ENCODE measurements at places on chromosomes 5 and 9. TPM values are rescaled to one million over a fixed set of nuclear protein-coding genes. Genes with fewer than 3 reads are reported as not detected.

The OBP2B gene
- total RNA-seq, result not detected

GRCh38 chr9:130532426-130533080, 46.8 kb upstream of the FUBP3 start:
- no peak for DNase-seq

DNA sequence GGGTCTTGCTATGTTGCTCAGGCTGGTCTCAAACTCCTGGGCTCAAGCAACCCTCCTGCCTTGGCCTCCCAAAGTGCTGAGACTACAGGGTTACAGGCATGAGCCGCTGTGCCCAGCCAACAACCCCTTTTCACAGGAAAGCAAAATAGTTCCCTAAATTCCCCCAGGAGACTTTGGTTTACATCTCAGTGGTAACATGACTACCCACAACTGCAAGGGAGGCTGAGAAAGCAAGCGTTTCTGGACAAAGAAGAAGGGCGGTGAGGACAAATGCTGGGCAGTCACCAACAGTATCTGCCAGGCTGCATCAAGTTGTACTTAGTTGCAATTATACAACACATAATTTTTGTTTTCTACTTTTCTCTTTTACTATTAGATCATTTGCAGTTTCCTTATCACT, 7.4 kb upstream of the ADGRD2 start:
- DNase-seq, result no peak

DNA sequence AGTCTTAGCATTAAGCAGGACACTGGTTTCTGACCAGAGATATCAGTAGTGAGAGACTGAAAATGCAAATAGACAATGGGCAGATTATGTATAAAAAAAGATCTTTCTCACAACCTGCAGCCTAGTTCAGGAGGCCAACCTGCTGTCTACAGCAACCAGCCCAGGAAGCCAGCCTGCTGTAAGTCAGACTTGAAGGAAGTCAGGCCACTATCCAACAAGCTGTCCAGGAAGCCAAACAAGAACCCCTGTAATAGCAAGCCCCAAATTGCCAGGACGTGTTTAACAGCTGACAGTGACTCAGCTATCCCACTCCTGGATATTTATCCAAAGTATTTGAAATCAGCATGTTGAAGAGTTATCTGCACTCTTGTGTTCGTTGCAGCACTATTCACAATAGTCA, 121.8 kb upstream of the SPIN1 start:
- no peak for DNase-seq

DNA sequence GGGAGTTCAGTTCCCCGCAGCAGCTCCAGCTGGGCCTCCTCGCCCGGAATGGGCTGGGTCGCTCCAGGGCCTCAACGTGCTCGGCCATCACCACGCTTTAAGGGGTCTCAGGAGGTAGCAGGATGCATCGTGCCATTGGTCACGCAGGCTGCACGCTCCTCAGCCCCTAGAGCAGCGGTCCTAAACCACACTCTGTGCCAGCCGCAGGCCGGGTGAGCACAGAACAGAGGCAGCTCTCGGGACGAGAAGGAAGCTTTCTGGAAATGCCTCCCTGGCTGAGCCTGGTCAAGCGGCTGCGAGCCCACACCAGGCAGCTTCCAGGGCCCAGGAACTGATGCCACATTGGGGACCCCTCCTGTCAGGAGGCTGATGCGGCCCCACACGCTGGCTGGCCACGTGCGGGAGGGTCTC, 39.3 kb upstream of the LPCAT1 start:
- DNase-seq, result no peak

The PIP5K1B gene
- not detected for total RNA-seq

DNA sequence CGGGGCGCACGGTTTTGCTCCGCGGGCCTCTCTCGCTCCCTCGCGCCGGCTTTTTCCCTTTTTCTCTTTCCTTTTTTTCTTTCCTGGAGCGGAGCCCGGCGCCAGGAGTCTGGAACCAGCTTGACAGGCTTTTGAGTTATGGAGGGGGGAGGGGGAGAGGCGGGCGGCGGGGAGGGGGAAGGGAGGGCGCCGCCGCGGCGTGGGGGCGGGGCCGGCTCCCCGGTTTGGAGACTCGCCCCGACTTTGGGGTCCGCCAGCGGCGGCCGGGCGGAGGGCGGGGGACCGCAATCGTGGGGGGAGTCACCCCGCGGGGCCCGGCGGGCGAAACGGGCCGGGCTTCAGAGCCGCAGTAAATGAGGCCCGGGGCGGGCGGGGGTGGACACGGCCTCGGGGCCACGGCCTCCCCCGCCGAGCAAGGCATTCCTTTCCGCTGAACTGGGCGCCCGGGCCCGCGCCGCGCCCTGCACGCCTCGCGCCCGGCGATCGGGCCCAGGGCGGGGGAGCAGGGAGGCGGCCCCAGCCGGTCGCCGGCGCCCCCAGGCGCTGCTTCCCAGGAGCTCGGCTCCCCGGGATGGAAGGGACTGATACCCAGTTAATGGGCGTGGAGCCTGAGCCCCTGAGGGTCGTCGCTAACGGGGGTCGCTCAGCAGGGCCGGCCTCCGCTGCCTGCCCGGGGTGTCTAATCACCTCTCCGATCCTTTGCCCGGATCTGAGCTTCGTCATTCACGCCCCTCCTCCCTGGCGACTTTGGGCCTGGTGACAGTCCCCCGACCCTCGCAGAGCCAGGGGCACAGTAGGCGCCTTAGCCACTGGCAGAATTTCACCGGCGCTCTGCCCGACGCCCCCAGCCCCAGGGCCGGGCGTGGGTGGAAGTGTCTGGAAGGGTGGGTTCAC, 138.1 kb downstream of the C9orf50 start:
- DNase-seq, result peak; percentile 81

The TCF7 gene
- total RNA-seq, result 17.8 TPM

DNA sequence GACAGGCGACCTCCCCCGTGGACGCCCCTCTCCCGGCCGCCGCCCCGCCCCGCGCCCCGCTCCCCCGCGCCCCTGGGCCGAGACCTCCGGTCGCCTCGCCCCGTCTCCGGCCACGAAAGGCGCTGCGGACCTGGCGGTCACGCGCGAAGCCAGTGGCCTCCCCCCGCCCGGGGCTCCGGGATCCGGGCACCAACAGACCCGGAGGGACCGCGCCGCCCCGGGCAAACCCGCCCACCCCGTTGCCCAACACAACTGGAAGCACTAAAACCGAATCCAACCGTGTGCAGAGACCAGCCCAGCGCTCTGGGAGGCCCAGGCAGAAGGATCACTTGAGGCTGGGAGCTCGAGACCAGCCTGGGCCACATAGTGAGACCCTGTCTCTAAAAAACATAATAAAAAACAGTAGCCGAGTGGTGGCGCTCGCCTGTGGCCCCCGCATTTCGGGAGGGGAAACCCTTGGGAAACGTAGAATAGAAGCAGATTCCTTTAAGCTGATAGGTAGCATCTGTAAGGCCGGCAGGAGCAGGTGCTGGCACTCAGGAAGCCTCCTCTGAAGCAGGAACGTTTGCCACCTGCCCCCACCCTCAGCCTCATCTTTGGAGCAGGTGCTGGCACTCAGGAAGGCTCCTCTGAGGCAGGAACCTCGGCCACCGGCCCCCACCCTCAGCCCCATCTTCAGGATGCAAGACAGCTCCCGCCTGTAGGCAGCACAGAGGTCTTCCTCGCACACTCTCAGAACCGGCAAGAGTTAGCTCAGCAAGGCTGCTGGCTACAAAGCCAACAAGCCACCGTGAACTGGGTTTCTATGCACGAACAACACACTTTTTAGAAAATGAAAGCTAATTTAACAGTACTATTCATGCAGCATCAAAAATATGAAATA, 4.6 kb upstream of the SLC9A3 start:
- no peak for DNase-seq

DNA sequence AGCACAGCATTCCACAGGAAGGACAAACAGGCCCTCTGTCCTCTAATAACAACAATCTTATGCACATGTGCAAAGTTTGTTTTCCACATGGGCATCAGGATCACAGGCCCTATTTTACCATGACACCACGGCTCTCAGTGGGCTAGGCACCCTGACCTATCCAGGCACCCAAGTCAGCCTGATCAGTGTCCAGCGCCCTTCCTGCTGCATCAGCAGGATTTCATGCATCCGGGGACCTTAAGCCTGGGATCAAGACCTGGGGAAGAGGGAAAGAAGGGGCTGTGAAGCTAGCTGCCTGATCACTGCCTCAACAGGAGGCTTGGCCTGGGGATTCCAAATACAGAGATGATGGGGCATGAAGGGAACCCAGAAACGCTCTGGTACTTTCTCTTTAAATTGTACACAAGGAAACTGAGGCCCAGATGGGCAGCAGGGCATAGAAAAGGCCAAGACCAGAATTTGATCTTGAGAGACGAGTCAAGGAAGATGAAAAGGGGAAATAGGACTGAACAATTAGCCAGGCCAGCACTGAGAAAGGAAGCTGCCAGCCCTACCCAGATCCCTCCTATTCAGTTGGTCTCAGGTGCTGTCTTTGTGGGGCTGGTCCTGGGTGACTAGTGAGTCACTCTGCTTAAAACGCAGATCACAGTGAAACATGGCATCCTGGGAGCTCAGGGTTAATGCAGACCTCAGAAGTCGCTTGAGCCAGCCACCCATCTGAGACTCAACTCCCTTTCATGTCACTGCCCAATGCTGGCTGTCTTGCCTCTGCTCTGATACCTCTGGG, 57.9 kb downstream of the SHB start:
- no peak for DNase-seq

DNA sequence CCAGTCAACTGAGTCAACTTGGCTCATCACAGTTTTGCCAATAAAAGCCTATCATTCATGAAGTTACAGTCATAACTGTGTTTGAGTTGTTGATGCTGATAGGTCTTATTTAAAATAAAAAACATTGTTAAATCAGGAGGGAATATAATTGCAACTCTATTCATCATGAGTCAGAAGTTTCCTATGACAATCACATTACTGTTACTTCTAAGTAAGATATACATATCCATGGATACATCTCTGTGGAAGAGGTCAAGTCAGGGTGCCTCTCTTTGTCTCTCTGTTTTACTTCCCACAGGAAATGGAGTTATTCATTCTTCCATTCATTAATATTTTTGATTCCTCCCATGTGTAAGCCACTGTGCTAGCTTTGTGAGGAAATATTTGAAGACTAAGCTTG, 2015.4 kb upstream of the WWC1 start:
- no peak for DNase-seq

DNA sequence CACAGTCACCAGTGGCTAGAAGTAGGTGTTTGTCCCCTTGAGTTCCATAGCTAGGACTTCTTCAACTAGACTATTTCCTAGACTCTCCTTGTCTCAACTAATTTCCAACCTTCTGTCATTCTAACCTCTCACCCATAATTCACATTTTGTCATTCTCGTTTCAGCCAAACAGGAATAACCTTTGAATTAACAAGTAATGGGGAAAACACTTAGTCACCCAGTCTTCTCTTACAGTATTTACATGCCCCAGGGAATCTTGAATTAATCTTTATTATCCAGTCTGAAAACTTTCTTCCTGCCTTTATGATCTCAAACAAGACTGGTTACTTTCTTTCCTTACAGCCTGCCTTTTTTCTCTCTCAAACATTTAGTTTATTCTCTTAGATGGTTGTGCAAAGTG, 63.3 kb upstream of the RUSC2 start:
- DNase-seq, result no peak

The GAS1 gene
- 2.3 TPM for total RNA-seq

- no peak for DNase-seq
Measured at GRCh38 chr9:136700959-136701667, 11.3 kb upstream of the DIPK1B start.

Measured in SJSA1 (cell line).